ENCODE measurements at places on chromosomes 5 and 9. TPM values are rescaled to one million over a fixed set of nuclear protein-coding genes. Genes with fewer than 3 reads are reported as not detected.

The PLAC8L1 gene
- not detected for total RNA-seq

The CCNI2 gene
- not detected for total RNA-seq

DNA sequence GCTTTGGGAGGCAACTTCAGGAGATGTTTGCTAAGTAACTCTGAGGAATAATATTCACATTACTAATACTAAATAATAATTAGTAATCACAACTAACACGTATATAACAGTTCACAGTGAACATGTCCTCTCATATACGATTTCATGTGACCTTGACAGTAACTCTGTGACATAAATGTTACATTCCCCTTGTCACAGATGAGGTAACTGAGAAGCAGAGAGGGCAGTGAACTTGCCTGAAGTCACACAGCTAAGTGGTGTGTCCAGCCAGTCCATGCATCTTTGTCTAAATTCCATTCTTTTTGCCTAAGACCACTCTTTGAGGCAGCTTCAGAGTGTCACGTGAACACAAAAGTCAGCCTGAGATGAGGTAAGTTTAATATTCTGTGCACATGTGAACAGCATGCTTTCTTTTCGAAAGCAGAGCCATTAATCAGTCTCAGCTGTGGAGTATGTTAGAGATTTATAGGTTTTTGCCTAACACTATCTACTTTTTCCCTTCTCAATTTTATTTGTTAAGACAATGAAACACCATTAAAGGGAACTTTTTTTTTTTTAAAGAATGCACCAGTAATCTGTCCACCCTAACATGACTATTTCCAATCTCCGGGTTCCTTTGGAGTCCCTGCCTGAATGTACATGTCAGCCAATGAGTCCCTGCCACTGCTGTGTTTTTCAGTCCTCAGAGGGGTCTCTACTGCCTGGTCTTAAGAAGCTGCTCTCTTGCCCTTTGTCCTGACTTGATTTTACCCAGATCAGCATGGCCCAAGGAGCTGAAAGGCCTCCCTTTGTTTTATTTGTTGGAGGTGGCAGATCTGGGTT, 43.5 kb downstream of the SH3PXD2B start:
- no peak for DNase-seq

- no peak for DNase-seq
These were observed 10.2 kb downstream of the SARDH start for GRCh38 chr9:133727876-133728441.

DNA sequence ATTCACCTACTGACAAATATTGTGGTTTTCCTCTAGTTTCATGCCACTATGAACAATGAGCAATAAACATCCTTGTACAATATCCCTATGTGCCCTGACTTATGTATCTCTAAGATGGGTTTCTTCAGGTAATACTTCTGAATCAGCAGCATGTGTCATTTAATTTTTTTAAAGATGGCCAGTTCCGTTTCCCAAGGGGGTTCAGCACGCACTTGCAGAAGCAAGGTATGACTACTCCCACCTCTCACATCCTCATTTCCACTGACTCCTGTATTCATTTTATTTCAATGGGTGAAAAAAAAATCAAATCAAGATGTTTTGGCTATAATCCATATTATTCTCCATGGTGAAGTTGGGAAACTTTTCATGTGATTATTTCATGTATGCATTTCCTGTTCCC, 14.7 kb upstream of the ADAMTS19 start:
- no peak for DNase-seq

DNA sequence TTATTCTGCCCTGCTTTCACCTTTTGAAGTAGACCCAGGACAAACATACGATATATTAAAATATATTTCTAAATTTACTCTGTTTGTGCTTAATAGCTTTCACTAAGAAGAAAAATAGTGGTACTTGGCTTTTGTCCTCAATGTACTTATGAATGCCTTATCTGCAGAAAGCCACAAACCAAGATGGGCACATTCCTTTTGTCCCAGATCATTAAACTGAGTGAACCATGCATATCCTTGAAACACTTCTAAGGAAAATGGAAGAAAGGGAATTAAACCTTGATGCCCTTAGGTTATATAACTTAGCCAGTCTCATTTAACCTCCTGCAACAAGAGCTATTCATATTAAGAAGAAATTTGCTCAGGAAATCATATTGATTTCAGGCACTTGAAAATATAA, 553.8 kb upstream of the CDH9 start:
- DNase-seq: peak; percentile 75

DNA sequence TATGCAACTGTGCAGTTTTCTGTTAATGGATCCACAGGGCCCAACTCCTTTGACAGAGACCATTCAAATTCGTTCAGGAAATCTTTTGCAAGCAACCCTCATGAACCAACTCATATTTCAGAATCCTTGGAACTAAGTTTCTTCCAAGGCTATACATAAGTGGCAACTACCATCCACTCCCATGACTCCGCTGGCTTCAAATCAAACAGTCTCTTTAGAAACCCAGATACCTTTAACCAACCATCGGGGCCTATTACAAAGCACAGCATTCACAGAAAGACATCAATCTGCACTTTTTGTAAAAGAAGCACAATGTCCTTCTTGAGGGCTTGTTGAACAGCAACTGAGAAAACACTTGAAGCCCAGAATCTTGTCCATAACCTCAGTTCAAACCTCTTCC, 526.9 kb downstream of the DTWD2 start:
- no peak for DNase-seq

DNA sequence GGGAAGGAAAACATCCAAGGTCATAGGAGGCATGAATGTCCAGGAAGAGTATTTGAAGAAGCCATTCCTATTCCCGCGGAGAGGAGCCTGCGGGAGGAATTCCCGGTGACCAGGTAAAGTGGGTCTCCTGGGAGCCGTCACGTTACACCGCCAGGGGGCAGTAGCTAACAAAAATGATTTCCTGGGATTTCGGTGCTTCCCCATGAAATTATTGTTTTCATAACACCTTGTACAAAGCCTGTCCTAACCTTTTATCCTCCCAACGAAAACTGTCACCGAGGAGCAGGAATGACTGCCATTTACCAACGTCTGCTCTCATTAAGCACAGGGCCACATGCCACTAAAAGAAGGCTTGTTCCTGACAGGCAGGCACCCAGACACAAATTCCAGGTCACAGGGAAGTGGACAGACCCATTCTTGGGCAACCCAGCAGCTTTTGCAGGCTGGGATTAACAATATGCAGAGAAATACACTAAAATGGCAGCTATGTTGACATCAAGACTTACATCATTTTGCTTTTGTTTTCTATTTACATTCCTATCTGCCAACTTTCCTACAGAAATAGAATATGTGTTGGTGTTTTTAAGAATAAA, 41.2 kb upstream of the CTSL start:
- no peak for DNase-seq

- DNase-seq: no peak
These were observed 43.4 kb downstream of the NFIB start for GRCh38 chr9:14270358-14271092.

GRCh38 chr5:6423327-6424109, 25.1 kb upstream of the UBE2QL1 start:
- no peak for DNase-seq

GRCh38 chr5:174796711-174797192, 72.4 kb downstream of the MSX2 start:
- DNase-seq: no peak

DNA sequence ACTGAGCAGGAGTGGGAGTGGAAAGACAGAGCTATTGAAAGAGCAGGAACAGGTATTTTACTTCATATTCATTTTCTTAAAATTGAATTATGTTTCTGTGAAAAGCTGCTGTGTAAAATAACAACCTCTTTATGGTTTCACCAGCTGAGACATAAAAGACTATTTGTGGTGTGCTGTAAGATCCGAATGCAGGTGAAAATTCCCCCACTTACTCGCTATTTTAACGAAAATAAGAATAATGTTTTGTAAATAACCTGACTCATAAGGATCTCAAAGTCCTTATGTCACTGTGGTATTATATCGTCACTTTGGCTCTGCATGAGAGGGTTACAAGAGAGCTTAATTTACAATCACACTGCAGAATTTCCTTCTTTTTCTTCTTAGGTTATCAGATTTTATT, 65.3 kb upstream of the NFIB start:
- no peak for DNase-seq

- DNase-seq: no peak
These were observed 81.7 kb downstream of the KCNT1 start for GRCh38 chr9:135783540-135784245.

DNA sequence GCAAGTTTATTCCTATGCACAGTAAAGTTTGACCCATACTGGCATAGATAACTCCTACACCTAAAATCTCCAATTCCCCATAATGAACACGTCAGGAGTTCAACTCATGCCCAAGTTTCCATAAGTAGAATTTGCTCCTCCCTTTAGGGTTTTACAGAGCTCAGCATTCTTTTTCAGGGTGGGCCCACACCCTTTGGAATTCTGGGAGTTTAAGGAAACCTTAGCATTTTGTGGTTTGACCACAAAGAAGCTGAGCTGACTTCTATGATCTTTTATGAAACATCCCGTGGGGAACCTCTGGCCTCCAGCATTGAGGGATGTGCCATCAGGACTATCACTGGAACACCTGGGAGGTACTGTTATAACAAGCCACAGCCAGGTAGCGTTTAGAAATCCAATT, 220.6 kb upstream of the MAP3K1 start:
- DNase-seq: no peak

DNA sequence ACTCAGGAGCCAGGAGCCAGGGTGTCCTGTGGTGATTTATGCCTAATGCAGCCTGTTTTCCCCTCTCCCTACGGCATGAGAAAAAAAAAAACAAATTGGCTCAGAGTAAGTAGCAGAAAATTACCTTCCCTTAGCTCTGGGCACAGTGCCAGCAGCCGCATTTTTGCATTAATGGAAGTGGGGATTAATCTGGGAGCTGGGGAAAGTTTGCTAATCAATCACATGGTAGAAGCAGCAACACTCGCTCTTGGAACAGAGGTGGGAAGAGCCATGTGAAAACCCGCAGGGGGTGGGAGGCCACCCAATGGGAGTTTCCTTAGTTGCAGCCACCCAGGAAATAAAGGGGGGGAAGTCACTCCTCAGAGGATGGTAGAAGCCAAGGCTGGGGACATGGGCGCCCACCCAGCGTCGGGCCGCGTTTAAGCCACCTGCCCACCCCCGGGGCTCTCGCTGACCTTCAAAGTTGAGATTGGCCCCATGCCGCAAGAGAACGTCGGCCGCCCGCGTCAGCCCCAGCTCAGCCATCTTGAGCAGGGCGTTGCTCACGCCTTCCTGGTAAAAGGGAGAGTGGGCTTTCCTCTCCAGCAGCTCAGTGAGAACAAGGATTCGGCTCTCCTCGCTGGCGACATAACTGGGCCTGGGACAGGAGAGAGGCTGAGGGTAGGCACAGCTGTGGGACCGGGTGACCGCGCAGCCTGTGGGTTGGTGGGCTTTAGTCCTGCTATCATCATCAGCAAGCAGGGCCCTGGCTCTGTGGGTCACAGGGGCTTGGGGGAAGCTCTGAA, 1.7 kb downstream of the ASB6 start:
- peak; percentile 79 for DNase-seq
